Activated CD8-positive, alpha-beta memory T cell treated with anti-CD3 and anti-CD28 coated beads for 4 hours (primary cell): ENCODE measurements at places on chromosomes 3 and 15.

DNA sequence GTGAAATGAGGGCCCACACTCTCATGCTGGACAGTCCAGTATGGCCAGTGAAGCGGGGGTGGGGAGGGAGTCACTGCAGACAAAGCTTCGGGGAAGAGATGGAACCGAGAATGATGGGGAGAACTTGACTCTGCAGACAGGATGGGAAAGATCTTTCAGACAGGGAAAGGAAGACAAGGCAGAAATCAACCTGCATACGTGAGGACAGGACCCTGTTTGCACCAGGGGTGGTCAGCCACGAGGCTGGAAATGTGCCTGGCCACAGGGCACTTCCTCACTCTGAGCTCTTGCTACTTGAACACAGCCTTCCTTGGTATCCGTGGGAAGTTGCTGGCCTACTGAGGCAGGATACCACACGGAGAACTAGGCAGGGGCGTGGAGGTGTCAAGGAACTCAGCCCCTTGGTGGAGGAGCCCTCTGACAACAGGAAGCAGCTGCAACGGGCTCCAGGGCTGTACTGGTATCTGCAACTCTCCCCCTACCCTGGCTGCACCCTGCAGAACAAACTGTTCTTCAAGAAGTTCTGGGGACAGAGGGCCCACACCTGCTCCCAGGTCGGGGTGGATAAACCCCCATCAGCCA lies 9.3 kb upstream of the SRP14 start:
- DNase-seq, result no peak

DNA sequence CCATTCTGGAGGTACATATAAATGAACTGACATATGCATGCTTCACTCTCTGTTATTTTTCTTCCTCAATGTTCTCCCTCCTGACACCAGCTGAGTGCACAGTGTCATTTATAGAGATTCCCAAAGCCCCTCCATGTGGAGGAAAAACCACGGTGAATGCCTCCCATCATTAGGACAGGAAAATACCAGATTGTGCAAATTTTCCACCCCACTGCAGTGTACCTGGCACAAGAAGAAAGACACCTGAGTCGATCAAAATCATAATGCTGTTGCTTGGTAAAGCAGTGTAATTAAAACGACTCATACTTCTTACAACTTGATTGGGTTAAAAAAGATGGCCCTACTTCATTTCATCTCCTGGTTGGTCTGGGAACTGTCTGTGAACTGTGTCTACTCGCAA lies 290.6 kb downstream of the IL5RA start:
- DNase-seq, result no peak

- DNase-seq, result peak; percentile 15
These were observed 27.2 kb downstream of the INTS14 start for GRCh38 chr15:65583701-65584100.

- DNase-seq, result no peak
These were observed 580.4 kb downstream of the ROBO1 start for GRCh38 chr3:79187426-79187825.

DNA sequence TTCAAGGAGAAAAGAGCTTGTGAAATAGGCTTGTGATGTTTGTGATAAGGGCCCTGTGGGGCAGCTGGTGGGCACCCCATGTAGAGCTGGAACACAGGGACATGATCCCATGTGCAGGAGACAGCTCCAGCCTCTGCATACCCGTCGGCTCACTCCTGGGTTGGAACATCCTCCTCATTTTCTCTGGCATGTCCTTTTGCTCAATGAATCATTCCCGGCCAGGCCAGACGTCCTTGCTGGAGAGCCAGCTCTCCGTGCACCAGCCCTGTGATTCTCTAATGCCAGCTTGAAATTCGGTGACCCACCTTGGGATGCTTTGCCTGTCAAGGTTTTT lies 77.3 kb downstream of the SMAD3 start:
- DNase-seq, result no peak

DNA sequence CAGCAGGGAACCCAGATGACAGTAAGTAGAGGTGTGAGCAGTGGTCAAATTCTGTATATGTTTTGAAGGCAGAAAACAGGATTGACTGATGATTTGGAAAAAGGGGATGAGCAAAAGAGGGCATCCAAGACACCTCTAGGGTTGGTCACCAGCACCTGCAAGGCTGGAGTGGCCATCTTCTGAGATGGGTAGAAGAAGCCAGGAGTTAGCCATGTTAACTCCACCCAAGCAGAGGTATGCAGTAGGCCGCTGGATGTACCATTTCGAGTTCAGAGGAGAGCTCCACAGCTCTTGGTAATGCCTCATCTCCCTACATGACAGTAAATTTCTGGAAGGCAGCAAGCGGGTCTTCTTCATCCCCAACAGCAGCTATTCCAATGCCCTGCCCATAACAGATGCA lies 7.0 kb downstream of the RFTN1 start:
- no peak for DNase-seq

- no peak for DNase-seq
These were observed 11.5 kb upstream of the SHF start for GRCh38 chr15:45199136-45199810.

DNA sequence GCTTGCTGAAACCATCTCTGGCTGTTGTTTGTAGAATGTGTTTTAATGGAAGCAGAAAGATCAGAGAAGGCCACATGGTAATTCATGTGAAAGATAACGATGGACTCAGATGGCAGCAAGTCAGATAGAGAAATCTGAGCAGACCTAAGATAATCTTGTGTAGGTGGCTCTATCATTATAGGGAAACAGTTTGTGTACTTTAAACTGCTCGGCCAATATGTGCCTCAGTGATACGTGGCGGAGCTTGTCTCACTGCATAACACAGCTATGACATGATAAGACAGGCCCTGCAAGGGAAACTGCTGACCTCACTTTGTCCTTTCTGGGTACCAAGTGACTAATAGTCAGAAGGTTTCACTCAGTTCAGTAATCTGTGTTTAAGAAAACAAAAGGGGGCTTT lies 51.0 kb downstream of the MME start:
- DNase-seq, result no peak
